Right atrium auricular region (tissue), 2 donors: ENCODE measurements at places on chromosomes 6 and 20. TPM values are rescaled to one million over a fixed set of nuclear protein-coding genes. Genes with fewer than 3 reads are reported as not detected.

GRCh38 chr6:43192911-43193310 lies 10.9 kb downstream of the CUL9 start:
- peaks cover 67% of the 10 kb centered on the region for H3K36me3 ChIP-seq
- H3K27ac ChIP-seq, result no peak overlapping the region
- H3K4me3 ChIP-seq, result no peak overlapping the region
- no peaks in the 10 kb centered on the region for H3K27me3 ChIP-seq
- no peak for DNase-seq
- peaks cover 7% of the 10 kb centered on the region for H3K4me1 ChIP-seq

- H3K4me3 ChIP-seq, result no peak overlapping the region
- H3K36me3 ChIP-seq, result no peaks in the 10 kb centered on the region
- no peaks in the 10 kb centered on the region for H3K4me1 ChIP-seq
- H3K27me3 ChIP-seq, result no peaks in the 10 kb centered on the region
- no peak overlapping the region for H3K27ac ChIP-seq
Measured at GRCh38 chr6:33061987-33062386, 11.5 kb downstream of the HLA-DPA1 start.

DNA sequence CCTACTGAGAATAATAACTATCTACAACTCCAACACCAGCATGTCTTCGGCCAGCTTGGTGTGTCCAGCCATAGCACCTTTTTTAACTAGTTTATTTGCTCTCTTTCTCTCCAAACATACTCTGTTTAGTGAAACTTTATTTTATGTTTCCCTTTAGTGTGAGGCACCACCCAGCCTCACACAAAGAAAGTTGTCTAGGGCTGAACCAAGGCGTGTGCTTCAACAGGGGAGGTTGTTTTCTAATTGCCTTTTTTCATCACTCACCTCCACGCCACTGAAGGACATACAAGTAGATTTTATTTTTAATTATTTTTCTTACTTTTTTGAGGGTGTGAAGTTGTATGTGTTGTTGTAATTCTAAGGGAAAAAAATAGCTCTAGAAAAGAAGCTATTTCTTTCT lies 125.6 kb upstream of the MARCKS start:
- no peaks in the 10 kb centered on the region for H3K27me3 ChIP-seq
- no peak overlapping the region for H3K4me3 ChIP-seq
- H3K36me3 ChIP-seq, result no peaks in the 10 kb centered on the region

GRCh38 chr20:7744411-7744810 lies 195.8 kb downstream of the HAO1 start:
- H3K4me1 ChIP-seq, result no peaks in the 10 kb centered on the region
- DNase-seq, result no peak
- H3K27me3 ChIP-seq, result no peaks in the 10 kb centered on the region
- no peak overlapping the region for H3K4me3 ChIP-seq
- no peak overlapping the region for H3K27ac ChIP-seq

MCCD1 gene
- not detected for total RNA-seq

DNA sequence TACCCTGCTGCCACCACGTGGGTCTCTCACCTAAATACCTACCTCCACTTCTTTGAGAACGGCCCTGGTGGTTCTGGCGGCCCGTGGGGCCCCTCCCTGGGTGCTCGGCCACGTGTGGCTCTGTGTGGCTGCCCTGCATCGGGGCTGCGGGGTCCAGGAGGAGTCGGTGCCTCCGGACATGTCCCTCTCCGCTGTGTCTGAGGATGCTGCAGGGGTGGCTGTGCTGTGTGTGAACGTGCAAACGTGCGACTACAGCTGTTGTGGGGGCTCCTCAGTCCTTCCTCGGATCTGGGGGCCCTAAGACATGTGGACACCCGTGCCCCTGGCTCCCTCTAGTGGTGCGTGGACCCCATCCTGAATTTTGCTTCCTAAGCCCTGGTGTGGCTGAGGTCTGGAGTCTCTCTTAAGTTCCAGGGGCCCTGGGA lies 691.8 kb downstream of the QKI start:
- DNase-seq, result peak; percentile 70
- H3K36me3 ChIP-seq, result no peaks in the 10 kb centered on the region
- no peak overlapping the region for H3K4me3 ChIP-seq
- H3K27ac ChIP-seq, result peak overlapping the region; percentile 86

C6orf52 gene
- not detected for total RNA-seq

DNA sequence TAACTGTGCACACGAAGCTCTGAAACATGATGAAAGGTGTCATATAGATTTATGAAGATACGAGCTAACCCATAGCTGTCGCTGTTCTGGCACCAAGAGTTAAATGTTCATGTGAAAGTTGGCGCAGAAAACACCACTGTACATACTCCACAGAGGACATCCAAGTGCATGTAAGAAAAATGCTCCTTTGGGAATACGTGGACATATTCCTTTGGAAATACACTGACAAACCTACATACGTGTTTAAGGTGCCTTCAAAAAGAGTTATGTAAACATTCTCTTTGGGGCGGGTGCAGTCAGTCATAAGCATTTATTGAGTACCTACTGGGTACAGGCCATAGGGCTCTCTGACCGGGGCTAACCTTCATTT lies 723 bp upstream of the ARID1B start:
- H3K36me3 ChIP-seq, result no peaks in the 10 kb centered on the region
- peaks cover 32% of the 10 kb centered on the region for H3K4me1 ChIP-seq
- peak overlapping the region; percentile 97 for H3K27ac ChIP-seq
- no peaks in the 10 kb centered on the region for H3K27me3 ChIP-seq

- DNase-seq, result no peak
- no peaks in the 10 kb centered on the region for H3K4me1 ChIP-seq
- no peak overlapping the region for H3K27ac ChIP-seq
- H3K36me3 ChIP-seq, result no peaks in the 10 kb centered on the region
- H3K27me3 ChIP-seq, result no peaks in the 10 kb centered on the region
Measured at GRCh38 chr6:40579101-40579500, 8.1 kb downstream of the LRFN2 start.

DNA sequence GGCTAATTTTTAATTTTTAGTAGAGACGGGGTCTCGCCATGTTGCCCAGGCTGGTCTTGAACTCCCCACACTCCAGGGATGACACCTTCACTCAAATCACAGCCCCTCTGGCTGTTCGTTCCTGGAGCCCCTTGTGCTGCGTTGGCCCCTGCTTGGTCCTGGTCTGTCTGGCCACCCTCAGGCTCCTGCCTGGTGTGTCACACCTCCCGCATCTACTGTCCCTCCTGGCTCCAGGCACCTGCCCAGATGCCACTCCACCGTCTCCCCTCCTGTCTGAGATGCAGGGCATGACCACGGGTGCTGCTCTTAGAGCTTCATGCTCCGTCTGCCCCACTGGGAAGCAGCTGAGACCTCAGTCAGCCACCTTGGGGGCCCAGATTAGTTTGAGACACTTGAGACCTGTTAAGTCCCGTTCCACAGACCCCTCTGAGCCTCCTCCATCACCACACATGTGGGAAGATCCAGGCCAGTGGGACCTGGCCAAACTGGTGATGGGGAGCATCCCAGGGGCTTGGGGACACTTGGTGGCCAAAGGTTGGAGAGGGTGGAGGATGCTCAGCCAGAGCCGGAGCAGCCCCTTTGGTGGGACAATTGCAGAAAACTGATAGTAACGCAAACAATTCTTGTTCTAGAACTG lies 21.9 kb upstream of the NPBWR2 start:
- no peak overlapping the region for H3K4me3 ChIP-seq
- H3K27ac ChIP-seq, result no peak overlapping the region
- DNase-seq, result no peak
- H3K27me3 ChIP-seq, result no peaks in the 10 kb centered on the region
- H3K36me3 ChIP-seq, result no peaks in the 10 kb centered on the region

DNA sequence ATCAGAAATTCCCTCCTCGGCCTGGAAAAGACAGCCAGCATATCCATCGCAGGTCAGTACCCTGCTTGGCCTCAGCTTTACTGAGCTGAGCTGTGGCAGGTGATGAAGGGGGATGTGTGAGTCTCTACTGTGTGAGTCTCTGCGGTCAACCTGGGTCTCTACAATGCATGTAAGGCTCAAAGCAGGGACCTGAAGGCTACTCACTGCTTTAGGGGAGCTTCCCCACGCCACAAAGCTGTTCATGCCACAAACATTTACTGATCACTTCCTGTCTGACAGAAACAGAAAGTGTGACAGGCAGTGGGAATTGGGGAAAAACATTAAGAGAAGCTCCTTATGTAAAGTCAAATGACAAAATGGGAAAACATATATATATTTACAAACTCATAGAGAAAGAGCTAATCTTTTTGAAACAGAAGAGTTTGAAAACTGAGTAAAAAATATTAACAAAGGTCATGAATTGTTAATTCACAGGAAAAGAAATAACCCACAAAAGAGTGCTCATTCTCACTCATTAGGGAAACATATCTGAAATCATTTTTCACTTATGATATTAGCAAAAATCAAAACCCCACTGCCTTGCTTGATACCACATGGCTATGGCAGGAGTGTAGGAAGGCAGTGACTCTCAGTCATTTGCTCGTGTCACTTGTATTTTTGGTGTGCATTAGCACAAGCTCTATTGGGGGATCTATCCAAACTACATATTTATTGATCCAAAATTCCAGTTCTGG lies 5.8 kb downstream of the BTN3A3 start:
- H3K27ac ChIP-seq, result no peak overlapping the region
- peaks cover 11% of the 10 kb centered on the region for H3K4me1 ChIP-seq
- no peak overlapping the region for H3K4me3 ChIP-seq
- no peaks in the 10 kb centered on the region for H3K27me3 ChIP-seq
- no peaks in the 10 kb centered on the region for H3K36me3 ChIP-seq

TRIM15 gene
- total RNA-seq, result not detected

DNA sequence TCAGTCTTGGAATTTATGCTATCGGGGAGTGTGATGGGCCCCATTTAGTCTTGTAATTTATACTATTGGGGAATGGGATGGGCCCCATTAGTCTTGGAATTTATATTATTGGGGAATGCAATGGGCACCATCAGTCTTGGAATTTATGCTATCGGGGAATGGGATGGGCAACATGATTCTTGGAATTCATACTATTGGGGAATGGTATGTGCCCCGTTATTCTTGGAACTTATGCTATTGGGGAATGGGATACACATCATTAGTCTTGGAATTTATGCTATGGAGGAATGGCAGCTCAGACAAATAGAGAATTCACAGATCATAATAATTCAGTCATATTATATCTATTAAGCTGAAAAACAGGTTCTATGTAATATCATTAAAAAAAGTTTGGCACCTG lies 300.3 kb downstream of the SMOC2 start:
- H3K4me1 ChIP-seq, result no peaks in the 10 kb centered on the region
- no peak for DNase-seq
- H3K36me3 ChIP-seq, result no peaks in the 10 kb centered on the region

DNA sequence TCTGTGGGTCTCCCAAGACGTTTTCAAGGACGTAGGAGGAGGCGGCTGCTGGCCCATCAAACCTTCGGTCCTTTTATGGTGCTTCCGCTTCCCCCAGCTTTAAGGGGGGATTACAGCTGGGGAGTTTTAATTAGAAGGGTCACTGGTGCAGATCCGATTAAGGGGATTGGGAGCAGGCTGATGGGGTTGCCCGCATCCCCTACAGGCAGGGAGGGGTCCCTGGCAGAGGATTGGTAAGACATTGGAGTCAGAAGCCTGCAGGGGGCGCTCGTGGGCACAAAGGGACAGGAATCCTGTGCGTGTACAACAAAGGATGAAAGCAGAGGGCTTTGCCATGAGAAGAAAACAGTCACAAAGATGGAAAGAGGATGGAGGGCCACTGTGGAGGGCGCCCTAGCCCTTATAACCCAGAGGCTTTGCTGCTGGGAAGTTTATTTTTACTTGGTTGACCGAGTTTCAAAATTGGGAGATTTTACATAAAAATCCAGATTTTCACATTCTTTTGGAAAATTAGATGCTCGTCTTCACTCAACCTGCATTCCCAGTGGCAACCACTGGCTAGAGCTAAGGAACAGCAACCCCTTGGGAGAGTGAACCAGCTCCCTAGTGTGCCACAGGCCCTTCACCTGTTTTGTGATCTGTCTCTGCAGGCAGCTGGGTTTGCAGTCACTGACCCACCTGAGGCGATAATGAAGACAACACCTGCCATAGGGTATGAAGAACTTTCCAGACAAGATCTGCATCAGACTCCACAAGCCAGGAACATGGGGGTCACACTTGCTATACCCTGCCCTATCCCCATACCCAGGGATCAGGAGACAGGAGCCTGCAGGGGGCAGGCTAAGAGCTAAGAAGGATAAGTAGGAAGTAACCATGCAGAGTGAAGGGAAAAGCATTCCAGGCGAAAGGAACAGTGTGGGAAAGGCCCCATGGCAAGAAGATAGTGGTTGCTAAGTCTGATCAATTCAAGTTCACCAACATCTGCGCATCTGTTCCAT lies 97.7 kb downstream of the KCNB1 start:
- H3K4me3 ChIP-seq, result no peak overlapping the region
- H3K36me3 ChIP-seq, result no peaks in the 10 kb centered on the region
- H3K27ac ChIP-seq, result no peak overlapping the region
- H3K4me1 ChIP-seq, result peaks cover 35% of the 10 kb centered on the region
- DNase-seq, result peak; percentile 72
- no peaks in the 10 kb centered on the region for H3K27me3 ChIP-seq

DNA sequence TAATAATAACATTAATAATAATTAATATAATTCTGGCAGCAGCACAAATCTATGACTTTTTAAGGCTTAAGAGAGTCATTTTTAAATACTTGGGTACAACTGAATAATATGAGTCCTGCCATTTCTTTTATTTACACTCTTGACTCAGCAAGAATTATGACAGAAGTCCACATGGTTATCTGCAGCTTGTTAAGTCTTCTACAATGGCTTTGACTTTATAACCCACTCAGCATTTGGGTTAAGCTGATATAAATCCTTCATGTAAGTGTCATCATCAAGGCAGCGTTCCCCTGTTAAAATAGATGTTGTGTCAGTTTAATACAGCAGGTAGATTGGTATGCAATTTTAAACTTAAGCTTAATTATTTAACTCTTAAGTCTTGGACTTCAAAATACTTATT lies 131.7 kb downstream of the ARHGAP18 start:
- no peaks in the 10 kb centered on the region for H3K4me1 ChIP-seq
- H3K27ac ChIP-seq, result no peak overlapping the region
- H3K27me3 ChIP-seq, result no peaks in the 10 kb centered on the region
- H3K36me3 ChIP-seq, result no peaks in the 10 kb centered on the region

- H3K4me3 ChIP-seq, result no peak overlapping the region
- no peaks in the 10 kb centered on the region for H3K36me3 ChIP-seq
- peaks cover 22% of the 10 kb centered on the region for H3K4me1 ChIP-seq
- H3K27ac ChIP-seq, result peak overlapping the region; percentile 21
- H3K27me3 ChIP-seq, result no peaks in the 10 kb centered on the region
- no peak for DNase-seq
Measured at GRCh38 chr6:150685860-150686259, 86.2 kb downstream of the PLEKHG1 start.

RNASET2 gene
- 33.1 TPM for total RNA-seq

DNA sequence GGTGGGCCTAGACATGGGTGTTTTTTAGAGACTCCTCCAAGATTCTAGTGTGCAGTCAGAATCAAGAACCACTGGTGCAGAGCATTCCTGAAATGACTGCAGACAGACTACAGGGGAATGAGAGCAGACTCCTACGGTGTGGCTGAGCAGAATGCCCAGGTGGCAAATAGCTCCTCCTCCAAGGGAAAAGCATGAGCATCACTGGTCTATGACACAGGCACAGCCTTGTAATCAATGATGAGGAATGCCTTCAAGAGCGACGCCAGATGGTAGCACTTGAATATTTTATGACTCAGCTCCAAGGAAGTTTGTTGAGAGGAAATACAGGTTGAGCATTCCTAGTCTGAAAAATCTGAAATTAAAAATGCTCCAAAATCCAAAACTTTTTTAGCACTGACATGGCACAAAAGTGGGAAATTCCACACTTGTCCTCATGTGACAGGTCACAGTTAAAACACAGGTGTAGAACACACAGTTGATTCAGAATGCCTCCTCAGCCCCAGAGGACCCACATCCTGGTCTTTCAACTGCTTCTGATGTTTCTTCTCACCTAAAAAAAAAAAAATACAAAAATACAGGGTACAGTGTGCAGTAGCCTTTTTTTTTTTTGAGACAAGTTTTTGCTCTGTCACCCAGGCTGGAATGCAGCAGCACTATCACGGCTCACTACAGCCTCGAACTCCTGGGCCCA lies 10.6 kb upstream of the FAM8A1 start:
- no peaks in the 10 kb centered on the region for H3K36me3 ChIP-seq
- no peak overlapping the region for H3K4me3 ChIP-seq
- no peaks in the 10 kb centered on the region for H3K4me1 ChIP-seq
- no peaks in the 10 kb centered on the region for H3K27me3 ChIP-seq
- no peak for DNase-seq
